SJCRH30 (cell line): ENCODE measurements at places on chromosomes 4 and X. TPM values are rescaled to one million over a fixed set of nuclear protein-coding genes. Genes with fewer than 3 reads are reported as not detected.

- H3K27ac ChIP-seq: no peak overlapping the region
- H3K4me3 ChIP-seq: no peak overlapping the region
- DNase-seq: no peak
- H3K27me3 ChIP-seq: 0 out of 2 replicates have a peak, but pooled peaks cover 3% of the 10 kb centered on the region
These were observed 1360.7 kb downstream of the ADGRL3 start for GRCh38 chr4:62560858-62561257.

The PDCL2 gene
- total RNA-seq: not detected in 2 replicates

- H3K27ac ChIP-seq: no peak overlapping the region
- peaks cover 6% of the 10 kb centered on the region; the same call in 1 of the 2 replicates for H3K4me1 ChIP-seq
- no peak overlapping the region for H3K4me3 ChIP-seq
- no peaks in the 10 kb centered on the region for H3K27me3 ChIP-seq
- no peak for DNase-seq
These were observed 572.9 kb upstream of the ZFP42 start for GRCh38 chr4:187422655-187423054.

DNA sequence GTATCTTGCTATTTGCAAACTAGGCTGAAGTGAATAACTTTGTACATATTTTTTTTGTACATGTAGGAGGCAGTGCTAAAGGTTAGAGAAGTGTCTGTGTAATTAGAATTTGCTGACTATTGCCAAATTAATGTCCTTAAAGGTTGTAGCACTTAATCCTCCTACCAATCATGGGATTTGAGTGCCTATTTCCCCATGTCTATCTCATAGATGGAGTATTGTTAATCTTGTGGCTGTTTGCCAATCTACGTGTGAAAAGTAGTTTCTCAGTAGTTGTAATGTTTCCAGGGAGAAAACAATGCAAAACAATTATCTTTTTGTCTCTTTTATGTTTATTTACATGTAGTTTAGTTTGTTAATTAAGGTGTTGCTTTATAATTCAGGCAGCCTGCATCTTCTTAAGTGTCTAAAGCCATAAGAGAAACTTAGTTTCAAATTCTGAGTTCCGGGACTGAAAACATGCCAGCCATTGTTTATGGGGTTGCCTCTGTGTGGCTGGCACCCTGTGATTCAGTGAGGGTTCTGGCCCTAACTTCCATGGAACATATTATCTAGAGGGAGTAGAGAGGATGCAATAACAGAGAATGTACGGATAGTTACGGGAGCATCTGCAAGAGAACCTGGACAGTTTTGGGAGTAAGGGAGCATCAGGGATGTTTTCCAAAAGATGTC is 142.4 kb downstream of the KLHL8 start:
- no peak overlapping the region for H3K4me3 ChIP-seq
- peaks cover 10% of the 10 kb centered on the region for H3K4me1 ChIP-seq
- DNase-seq: no peak
- H3K36me3 ChIP-seq: no peaks in the 10 kb centered on the region
- H3K27me3 ChIP-seq: no peaks in the 10 kb centered on the region

The SYTL5 gene
- 0.25 and 0.28 TPM in 2 replicates for total RNA-seq

DNA sequence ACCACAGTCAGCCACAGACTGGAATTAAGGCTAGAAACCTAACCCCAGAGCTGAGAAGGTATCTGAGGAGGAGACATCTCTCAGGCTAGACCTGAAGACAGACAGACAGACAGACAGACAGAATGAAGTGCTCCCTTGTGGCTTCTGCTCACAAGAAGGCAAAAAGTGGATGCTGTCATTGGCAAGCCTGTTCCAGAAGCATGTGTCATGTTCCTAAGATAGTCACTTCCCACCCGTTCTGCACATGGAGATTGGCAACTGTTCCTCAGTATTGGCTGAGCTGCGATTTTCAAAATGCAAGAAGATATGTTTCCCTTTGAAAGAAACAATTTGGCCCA is 166.4 kb downstream of the NSUN7 start:
- DNase-seq: no peak
- H3K27ac ChIP-seq: no peak overlapping the region
- H3K4me1 ChIP-seq: no peaks in the 10 kb centered on the region
- H3K4me3 ChIP-seq: no peak overlapping the region
- H3K27me3 ChIP-seq: no peaks in the 10 kb centered on the region

The NR3C2 gene
- total RNA-seq: 0.28 and 0.63 TPM in 2 replicates
